Suprapubic skin (tissue), 4 donors: ENCODE measurements at places on chromosomes 1 and 21. TPM values are rescaled to one million over a fixed set of nuclear protein-coding genes. Genes with fewer than 3 reads are reported as not detected.

The TSTD1 gene
- total RNA-seq: 70.0 TPM

The KCNK1 gene
- 9.1 TPM for total RNA-seq

The FALEC gene
- not detected for total RNA-seq

The ASH1L gene
- 77.9 TPM for total RNA-seq

The CYB5RL gene
- 5.2 TPM for total RNA-seq

The RNU1-4 gene
- under 0.01 TPM for total RNA-seq

The OR2T11 gene
- total RNA-seq: 0.53 TPM

The ZNF695 gene
- total RNA-seq: not detected
